ENCODE measurements at places on chromosomes 3 and 15. TPM values are rescaled to one million over a fixed set of nuclear protein-coding genes. Genes with fewer than 3 reads are reported as not detected.

The ZNF609 gene
- total RNA-seq, result 15.3 TPM

The RNF168 gene
- total RNA-seq, result 18.4 TPM

The WDR93 gene
- total RNA-seq, result not detected

The SLC51A gene
- not detected for total RNA-seq

The PLCH1 gene
- not detected for total RNA-seq

The GHRL gene
- 0.22 TPM for total RNA-seq

The CPNE4 gene
- total RNA-seq, result not detected

The MEIS2 gene
- total RNA-seq, result 12.2 TPM

The ANKRD28 gene
- total RNA-seq, result 72.7 TPM

The BCL2A1 gene
- 0.09 TPM for total RNA-seq

The SNAPC5 gene
- total RNA-seq, result 18.6 TPM

The CD276 gene
- 44.6 TPM for total RNA-seq

The RBM6 gene
- 34.6 TPM for total RNA-seq

The SLC6A1 gene
- not detected for total RNA-seq

The MAP2K1 gene
- total RNA-seq, result 28.5 TPM

The TNFSF10 gene
- total RNA-seq, result 101 TPM

The ZNF80 gene
- not detected for total RNA-seq

The CHCHD6 gene
- total RNA-seq, result 6.8 TPM

The KBTBD13 gene
- total RNA-seq, result not detected

The CCRL2 gene
- total RNA-seq, result 0.26 TPM
